ENCODE measurements at places on chromosomes 12 and 14.

DNA sequence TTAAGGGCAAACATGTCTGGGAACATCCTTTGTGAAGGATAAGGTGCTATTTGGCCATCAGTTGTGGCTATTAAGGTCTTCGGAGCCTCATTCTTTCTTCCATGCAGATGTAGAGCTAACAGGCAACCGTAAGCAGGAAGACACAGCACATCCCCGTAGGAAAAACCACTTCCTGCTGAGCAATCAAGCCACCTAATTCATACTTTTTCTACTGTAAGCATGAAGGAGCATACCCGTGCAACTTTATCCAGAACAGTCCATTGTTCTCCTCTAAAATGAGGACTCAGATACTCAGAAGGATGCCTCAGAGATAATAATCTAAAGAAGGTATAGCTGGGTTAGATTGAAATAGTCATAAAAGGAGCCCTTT is 232.0 kb downstream of the PPM1H start:
- no peak for DNase-seq

DNA sequence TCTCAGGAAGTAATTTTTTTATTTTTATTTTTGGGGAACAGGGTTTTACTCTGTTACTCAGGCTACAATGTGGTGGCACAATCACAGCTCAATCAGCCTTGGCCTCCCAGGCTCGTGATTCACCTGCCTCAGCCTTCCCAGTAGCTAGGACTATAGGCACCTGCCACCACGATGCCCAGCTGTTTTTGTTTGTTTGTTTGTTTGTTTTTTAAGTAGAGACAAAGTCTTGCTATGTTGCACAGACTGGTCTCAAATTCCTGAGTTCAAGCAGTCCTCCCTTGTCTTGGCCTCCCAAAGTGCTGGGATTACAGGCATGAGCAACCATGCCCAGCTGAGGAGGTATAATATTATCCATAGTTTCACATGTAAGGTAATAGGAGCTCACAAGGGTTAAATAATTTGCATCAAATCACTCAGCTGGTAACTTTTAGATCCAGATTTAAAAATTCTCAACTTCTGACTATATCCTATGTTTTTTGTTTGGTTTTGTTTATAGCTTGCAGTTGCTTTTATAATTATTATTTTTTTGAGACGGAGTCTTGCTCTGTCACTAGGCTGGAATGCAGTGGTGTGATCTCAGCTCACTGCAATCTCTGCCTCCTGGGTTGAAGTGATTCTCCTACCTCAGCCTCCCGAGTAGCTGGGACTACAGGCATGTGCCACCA is 629.3 kb downstream of the DIO2 start:
- DNase-seq, result no peak

- DNase-seq, result no peak
Measured at GRCh38 chr12:112852127-112852526, 54.6 kb upstream of the OAS1 start.

- DNase-seq, result no peak
Measured at GRCh38 chr12:42234970-42235369, 3.1 kb downstream of the YAF2 start.

DNA sequence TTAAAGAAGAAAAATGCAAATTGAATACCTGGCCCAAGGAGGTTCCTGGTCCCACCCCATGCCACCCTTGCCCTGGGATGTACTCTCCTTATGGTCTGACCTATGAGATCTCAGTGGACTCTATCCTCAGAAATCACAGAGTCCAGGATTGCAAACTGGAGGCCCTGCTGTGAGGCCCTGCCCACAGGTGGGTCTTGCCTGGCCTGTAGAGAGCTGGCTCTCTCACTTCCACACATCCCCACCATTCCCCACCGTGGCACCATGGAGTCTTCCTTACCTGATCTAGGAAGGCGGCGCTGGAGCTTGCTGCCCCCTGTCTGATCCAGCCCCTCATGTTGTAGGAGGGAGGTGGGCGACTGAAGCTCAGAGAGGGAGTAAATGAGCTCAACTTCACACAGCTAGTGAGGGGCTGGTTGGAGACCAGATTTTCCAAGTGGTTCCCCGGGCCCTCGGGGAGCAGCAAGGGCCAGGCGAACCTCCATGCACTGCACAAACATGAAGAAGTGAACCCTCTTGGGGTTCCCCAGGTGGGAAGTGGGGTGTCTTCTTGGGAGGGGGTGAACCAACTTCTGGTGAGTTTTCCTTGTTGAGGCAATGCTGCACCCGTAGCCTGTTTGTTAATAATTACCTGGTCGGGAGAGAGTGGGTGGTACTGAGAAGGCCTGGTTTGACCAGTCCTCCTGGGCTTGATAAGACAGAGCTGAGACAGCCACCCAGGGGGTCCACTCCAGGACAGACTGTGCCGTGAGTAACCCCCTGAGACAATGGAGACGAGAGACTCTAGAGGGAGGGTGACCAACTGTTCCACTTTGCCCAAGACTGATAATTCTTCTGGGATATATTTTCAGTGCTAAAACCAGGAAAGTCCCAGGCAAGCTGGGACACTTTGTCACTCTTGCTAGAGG is at the start of gene SERPINA4:
TSS of gene SERPINA4 (plus strand) at position 692 of the 905 bp plus-strand sequence. CDS start 2,041 bp downstream, outside the sequence.
- no peak for DNase-seq

GRCh38 chr12:93272997-93273396 is 104.7 kb upstream of the NUDT4 start:
- no peak for DNase-seq

DNA sequence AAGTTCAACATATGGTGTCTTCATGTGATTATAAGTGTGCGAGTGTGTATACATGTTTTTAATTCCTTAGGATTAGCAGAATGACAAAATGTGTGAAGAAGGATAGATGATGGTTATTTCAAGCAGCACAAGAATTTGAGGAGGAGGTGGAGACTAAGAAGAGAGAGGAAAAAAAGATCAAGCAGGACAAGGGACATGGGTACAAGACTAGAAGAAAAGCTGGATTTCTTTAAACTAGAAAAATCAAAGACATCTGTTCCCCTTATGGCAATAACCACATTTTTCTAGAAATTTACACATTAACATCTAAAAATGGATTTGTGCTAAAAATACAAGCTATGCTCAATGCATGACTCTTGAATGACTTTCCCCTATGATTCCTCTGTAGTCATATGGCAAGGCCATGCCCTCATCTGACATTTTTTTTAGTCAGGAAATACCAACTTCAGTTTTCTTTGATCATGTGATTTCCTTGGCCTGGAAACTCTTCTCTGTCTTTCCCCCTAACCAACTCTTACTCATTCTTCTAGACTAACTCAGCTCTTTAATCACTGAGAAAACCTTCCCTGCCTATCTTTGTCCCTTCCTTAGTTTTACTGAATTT is 435.8 kb downstream of the NRXN3 start:
- DNase-seq, result no peak

All from activated T-helper 9 cell treated with anti-CD3 and anti-CD28 coated beads, Interleukin-2, amount 50 U/mL, for 16 hours (primary cell).